ENCODE measurements at places on chromosomes 4 and X.

- DNase-seq = no peak
Observed at GRCh38 chr4:40241941-40242340, 45.1 kb downstream of the RHOH start.

- no peak for DNase-seq
Observed at GRCh38 chr4:87281603-87282002, 41.1 kb downstream of the HSD17B13 start.

DNA sequence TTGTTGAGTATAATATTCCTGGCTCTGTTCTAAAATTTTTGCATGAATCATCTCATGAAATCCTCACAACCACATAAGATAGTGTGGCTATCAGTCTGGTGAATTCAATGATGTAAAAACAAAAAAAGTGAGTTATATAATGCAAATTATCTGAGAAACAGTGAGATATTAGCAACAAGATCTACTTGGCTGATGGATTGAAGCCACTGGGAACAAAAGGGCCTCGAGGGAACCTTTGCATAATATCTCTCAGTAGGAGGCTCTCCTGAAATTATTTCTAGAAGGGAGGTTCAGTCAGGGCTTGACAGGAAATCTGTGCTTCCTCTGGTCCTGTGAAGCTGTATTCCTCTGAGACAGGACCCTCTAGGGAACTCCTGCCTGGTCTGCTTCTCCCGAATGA lies 30.1 kb upstream of the NUP54 start:
- DNase-seq = no peak

GRCh38 chr4:84582988-84583875 lies at the start of gene CDS1:
Gene CDS1, plus strand, starts transcription at chr4:84583127. Its CDS starts 275 bp downstream, at chr4:84583402.
- DNase-seq = no peak

DNA sequence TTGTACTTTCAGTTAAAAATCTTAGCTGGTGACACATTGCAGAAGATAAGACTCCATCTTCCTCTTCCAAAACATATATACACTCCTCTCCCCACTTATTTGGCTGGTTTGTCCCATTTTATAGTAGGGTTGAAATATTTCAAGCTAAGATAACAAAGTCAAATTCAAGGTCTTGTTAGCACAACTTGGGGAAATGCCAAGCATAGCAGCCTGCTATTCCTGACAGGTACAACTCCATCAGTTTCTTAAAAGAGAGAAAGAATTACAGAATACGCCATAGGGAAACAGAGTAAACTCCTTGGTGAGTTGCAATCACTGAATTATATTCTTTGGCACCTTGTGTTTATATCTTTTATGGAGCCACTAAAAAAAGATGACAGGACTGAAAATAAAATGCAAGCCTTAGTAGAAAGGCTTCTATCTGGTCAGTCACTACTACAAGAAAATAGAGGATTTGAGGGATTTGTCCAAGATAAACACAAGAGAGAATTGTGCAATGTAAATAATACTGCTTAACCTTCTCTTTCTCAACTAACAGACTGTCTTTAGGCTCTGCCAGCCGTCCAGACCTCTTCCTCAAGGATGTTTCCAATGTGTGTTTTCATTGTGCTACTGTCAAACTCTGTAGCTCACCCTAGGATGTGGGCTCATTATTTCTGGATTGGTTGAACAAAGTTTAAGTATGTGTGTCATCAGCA lies 170.3 kb downstream of the VEGFC start:
- no peak for DNase-seq

GRCh38 chrX:39222346-39223113 lies 421.3 kb downstream of the MID1IP1 start:
- DNase-seq = no peak

- no peak for DNase-seq
Observed at GRCh38 chrX:108160309-108160708, 68.7 kb downstream of the ATG4A start.

DNA sequence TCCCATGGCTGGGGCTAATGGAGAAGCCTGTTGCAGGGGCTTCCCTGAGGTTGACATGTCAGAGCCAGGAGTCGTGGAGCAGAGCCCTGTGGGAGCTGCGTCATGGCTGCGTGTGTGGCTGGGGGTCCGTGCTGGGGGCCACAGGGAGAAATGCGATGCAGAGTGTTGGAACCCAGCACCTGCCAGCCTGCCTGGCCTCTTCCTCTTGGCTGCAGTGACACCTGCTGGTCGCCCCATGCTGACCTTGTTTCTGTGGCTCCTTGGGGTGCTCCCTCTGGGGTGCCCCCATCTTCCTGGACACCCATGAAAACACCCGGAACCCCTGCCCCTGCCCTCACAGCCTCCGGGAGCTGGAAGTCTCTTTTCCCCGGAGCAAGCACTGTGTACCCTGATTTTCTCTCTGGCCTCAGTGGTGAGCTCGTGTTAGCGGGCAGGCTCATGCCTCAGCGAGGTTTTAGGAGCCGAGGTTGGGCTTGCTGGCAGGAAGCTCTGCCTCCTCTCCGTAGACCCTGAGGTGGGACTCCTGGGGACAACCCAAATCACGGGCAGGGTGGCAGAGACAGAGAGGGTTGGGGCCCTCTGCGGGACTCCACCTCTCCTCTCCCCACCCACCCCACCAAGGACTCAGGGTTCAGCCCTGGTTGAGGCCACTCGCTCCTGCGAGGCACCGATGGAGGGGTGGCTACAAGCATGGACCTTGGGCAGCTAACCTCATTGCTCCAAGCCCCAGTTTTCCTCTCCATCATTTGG lies 103.7 kb downstream of the SORCS2 start:
- DNase-seq = no peak

DNA sequence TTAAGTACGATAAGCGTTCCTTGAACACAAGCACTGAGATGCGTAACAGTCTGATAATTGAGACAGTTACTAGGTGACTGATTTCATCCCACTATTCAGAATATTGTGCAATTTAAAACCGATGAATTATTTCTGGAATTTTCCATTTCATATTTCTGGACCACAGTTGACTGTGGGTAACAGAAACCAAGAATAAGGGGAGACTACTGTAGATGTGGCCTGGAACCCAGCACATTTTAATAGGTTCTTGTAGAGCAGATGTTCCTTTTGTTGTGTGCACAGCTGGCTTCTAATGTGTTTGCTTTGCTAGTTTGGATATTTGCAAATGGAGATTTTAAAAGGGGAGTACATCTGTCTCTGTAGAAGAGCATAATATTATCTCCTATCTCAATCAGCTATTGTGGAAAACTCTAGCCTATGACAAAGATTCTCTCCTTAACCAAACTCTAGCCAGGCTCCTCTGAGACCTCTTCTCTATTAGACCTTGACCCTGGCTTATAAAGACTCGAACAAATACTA lies 16.4 kb downstream of the NAAA start:
- DNase-seq = no peak

DNA sequence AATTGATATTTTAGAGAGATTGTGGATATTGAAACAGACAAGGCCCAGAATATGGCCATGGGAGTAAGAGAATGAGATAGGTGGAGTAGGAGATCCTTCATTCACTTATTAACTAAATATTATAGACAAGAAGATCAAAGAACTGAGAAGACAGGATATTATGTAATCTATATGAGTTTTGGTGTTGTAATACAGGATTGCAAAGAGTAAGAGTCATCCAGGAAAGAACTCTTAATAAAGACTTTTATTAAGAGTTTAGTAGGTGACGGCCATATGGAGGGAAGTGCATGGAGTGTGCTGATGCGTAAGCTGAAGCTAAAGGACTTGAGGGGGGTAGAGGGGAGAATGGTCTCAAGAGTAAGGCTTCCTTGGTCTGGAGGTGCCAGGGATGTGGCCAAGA lies 153.7 kb downstream of the VEGFC start:
- DNase-seq = no peak

- peak; percentile 76 for DNase-seq
Observed at GRCh38 chr4:176195184-176195978, at the start of gene SPATA4. Gene SPATA4, minus strand, starts transcription at chr4:176195585. Its CDS starts 23 bp downstream, at chr4:176195562.

Data from fibroblast of skin of left quadriceps (primary cell).